ENCODE measurements at places on chromosomes 6 and 20.

GRCh38 chr6:29948277-29948676 lies 5.9 kb downstream of the HLA-A start:
- no peak for ATAC-seq

DNA sequence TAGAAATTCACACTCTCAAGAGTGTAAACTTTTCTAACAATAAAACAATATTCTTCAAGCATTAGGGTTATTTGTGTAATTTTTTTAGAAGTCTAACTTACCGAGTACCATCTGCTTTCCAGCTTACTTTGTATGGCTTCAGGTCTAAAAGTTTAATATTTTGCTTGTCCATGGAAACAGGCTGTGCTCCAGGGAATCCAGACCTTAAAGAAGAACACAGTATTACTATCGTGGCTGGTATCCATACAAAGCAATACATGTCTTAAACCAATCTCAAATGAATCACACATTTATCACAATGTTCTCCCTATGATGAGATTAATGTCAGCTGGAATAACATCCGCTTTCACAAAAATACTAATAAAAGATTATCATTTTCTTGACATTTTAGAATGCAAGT lies 73.0 kb downstream of the RNGTT start:
- no peak for ATAC-seq

- ATAC-seq, result no peak
These were observed 152.7 kb downstream of the CD83 start for GRCh38 chr6:14270142-14270893.

- ATAC-seq, result no peak
These were observed 11.0 kb upstream of the SNRPC start for GRCh38 chr6:34746104-34746846.

GRCh38 chr6:97294451-97294850 lies 11.4 kb upstream of the MMS22L start:
- no peak for ATAC-seq

DNA sequence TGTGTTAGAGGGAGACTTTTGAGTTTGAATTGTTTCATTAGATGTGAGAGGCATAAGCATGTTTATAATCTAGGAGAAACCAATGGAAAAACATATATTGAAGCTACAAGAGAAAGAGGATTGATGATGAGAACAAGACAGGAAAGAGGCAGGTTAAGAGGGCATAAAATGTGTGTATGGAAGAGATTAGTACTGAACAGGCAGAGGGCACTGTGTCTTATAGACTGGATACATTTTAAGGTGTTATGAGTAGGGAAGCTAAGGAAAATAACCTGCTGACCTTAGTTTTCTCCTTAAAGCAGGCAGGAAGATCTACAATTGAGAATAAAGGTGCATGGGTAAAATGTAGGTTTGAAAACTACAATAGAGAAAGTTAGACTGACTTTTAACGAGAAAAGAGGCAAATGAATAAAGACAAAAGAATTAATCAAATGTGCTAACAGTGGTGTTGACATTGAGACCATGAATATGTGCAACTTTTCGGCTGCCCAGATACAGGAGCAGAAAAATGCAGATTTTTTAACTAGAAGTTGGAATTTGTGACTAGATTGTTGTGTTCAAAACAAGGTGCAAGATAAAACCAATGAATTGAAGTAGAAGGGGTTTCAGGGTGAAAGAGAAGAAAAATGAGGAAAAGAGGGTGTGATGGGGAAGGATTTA lies 846.3 kb downstream of the HACE1 start:
- ATAC-seq, result no peak

- ATAC-seq, result no peak
These were observed 96.8 kb downstream of the ARMC2 start for GRCh38 chr6:108944707-108945680.

DNA sequence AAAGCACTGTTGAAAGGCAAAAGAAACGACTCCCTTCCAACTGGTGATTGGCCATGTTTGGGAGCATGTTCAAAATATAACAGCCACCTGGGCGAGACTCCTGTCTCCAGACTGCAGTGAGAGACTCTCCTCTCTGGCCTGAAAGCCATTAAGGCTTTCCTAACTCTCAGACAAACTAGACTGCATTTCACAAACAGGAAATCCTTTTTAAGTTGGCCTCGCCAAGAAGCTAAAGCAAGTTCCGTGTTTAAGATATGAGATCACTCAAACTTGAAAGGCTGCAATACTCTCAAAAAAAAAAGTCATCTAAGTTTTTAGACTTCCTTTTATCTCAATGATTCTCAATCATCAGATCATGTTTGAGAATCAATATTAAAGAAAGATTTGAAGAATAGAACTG lies 117.0 kb downstream of the TFAP2A start:
- ATAC-seq, result no peak

DNA sequence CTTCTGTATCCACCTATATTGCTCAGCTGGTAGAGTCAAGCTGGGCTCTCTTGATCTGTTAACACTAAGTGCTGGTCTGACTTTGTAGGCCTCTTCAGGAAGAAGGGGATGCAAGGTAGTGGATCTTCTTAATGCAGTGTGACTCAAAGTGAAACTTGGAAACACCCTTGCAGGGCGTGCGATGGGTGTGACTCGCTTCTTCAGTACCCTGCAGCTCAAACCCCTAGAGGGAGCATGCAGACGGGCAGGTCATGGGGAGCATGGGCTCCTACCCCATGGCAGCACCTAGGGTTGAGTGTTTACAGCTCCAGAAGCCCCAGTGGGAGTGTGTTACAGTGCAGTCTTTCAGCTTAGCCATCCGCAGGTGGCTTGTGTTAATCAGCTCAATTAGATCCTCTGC lies 757 bp upstream of the SAMD3 start:
- ATAC-seq, result no peak

- no peak for ATAC-seq
These were observed 5.8 kb upstream of the MANBAL start for GRCh38 chr20:37283530-37284195.
